GM12891 (cell line): ENCODE measurements at places on chromosomes 12 and 14.
A peak's percentile ranks its signal among the peaks of the same experiment; 100 is the strongest.

DNA sequence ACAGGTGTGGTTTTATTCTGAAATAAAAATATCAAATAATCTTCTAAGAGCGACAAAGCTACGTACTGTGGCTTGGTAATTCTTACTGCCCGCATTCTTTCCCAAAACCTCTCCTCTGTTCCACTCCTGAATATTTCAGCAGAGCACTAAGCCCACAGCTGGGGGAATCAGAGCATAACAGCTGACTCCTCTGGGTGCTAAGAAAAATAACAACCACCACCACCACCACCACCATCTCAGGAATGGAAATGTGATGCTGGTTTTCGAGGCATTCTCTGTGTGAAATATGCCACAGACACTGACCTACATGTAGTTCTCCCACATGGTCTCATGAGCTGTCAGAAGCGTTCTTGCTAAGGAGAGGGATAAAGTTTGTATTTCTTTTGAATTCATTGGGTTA, 183.7 kb downstream of the BMP4 start:
- DNase-seq, result no peak

- DNase-seq, result no peak
Measured at GRCh38 chr12:110669193-110669502, 19.8 kb downstream of the HVCN1 start.

DNA sequence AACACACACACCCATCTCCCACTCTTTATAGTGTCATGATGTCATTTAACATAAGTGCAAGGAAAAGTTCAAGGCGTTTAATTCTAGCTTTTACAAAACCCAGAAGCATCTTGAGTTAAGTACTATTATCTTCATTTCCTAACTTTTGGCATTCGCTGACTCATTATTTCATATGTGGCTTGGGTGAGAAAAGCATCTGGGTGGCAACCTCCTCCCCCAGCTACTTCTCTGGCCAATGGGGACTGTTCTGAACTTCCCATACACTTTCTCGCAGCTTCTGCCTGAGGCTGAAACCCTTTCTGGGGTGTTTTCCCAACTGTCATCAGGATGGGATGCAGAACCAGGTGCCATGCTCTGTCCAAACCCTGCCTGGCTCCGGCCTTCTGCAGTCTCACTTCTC, 2.8 kb upstream of the MARK3 start:
- DNase-seq, result no peak

DNA sequence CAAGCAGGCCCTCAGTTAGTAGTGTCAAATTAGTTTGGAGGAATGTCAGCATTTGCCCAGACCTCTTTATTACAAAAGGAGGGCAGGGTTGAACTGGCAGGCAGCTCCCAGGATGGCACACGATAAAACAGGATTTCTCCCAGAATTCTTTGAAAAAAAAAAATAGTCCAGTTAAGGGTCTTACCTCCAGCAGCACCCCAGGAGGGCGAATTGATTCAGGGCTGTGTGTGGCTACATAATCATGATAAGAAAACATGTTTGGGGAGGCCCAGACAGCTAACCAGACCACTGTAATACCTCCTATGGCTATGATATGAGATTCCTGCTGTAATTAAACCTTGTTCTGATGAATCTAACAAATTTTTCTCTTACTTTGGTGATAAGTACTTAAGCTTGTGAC, 38.8 kb upstream of the NT5DC3 start:
- DNase-seq, result no peak

- no peak for DNase-seq
Measured at GRCh38 chr12:118356809-118357256, 15.9 kb downstream of the TAOK3 start.

DNA sequence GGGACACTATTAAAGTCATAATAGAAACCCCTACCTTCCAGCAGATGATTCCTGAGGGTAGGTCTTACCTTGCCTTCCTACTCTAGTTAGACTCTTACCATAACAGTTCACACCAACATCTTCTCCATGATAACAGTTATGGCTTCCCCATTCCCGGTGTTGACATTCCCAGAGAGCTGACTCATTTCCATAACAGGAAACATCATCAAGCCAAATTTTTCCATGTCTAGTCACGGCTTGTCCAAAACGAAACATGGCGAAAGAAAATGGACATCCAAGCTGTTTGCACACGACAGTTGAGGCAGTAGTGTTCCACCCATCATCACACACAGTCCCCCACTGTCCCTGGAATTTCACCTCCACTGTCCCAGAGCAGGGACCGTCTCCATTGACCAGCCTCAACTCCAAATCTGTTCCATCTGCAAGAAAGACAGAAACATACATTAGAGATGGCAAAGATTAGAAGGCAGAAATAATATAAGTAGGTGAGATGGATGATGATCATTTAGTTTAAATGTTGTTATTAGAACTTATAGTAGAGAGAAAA, 10.6 kb downstream of the CD163L1 start:
- DNase-seq, result no peak

DNA sequence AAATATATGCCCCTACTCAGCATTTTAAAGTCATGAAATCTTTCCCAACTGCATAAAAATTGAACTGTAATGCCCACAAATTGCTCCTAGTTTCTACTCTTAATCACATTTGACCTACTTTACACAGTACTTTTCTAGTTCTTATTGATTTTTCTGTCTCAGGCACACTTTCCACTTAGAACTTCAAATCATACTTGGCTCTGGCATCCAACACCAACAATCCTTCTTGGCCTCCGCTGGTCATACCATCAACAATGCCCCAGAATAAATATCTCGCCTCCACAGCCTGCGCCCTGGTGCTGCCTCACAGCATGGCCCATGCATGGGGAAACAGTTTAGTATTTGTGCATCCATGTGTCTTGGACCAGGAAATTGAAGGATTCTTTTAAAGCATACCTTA, 107.5 kb upstream of the SYT10 start:
- no peak for DNase-seq

GRCh38 chr12:100302081-100302480, 35.1 kb downstream of the SCYL2 start:
- no peak for DNase-seq

DNA sequence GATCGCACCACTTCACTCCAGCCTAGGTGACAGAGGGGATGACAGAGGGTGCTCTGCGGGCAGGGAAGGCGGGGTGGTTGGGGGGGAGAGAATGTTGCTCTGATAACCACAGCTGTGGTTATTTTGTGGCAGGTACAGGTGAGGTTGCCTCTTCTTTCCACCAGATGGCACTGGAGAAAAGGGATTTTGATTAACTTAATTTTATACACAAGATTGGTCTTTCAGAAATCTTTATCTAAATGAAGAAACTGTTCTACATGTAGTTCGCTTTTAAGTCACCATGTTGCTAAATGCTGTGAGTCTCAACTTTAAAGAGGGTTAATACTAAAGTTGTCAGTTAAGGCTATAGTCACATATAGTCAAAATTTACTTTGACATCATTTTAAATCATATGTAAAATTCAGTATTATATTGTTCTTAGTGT, 25.7 kb downstream of the FGF23 start:
- DNase-seq, result no peak

GRCh38 chr12:63916561-63917476, 72.3 kb downstream of the SRGAP1 start:
- DNase-seq, result no peak

GRCh38 chr14:54803926-54804537, 98.6 kb downstream of the GCH1 start:
- no peak for DNase-seq

DNA sequence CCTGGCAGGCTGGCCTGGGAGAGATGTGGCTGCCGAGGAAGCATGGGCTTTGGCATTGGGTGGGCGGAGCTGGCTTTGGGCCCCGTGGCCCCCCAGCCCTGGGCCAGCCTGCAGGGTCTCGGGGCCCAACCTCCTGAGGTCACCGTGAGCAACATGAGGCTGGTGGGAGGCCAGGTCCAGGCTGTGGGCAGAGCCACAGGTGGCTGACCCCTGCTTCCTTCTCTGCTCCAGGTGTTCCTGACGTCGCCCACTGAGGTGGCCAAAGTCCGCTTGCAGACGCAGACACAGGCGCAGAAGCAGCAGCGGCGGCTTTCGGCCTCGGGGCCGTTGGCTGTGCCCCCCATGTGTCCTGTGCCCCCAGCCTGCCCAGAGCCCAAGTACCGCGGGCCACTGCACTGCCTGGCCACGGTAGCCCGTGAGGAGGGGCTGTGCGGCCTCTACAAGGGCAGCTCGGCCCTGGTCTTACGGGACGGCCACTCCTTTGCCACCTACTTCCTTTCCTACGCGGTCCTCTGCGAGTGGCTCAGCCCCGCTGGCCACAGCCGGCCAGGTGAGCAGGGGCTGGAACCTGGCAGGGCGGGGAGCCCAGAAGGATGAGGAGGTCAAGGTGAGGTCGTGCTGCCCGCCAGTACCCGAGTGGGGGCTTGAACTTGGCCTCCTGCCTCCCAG, 5.5 kb downstream of the SLC25A47 start:
- no peak for DNase-seq

GRCh38 chr12:1815814-1816729, 4.3 kb upstream of the LRTM2 start:
- DNase-seq, result no peak

GRCh38 chr12:87323369-87323768, 705.8 kb downstream of the C12orf50 start:
- no peak for DNase-seq

GRCh38 chr14:99136047-99136400, 136.0 kb downstream of the BCL11B start:
- no peak for DNase-seq

GRCh38 chr14:56659964-56660551, 80.5 kb downstream of the TMEM260 start:
- DNase-seq, result peak; percentile 34

DNA sequence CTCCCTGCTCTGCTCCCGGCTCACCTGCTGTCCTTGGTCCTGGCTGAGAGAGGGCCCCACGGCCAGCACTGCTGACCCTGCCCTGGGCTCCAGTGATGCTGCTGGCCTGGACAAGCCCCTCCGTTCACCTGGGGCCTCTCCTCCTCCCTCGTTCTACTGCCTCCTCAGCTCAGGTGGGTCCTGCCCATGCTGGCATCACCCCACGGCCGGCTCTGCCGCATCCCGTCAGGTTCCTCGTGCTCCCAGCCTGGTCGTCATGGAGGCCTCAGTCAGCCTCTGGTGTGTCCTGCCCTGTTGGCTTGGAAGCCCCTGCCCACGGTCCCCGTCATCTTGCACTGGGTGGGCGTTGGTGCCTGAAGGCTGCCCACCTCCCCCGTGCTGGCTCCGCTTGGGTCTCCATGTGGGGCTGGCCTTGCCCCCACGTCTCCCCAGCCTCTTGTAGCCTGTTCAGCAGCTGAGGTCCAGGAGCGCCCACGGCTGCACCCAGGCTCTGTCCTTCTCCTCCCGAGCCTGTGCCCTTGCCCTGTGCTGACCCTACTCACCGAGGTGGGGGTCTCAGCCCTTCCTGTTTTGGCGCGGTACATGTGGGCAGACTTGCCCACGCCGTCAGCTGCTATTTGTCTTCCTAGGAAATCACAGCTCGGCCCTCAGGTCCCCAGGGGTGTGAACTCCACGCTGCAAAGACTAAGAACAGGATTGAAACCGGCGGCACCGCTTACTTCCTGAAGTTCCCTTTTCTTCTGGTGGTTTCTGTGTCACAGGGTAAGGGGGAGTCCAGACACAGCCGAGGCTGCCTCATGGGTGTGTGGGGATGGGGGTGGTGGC, 121.6 kb downstream of the TMEM121 start:
- DNase-seq, result no peak

GRCh38 chr12:80241576-80242273, 142.4 kb downstream of the OTOGL start:
- no peak for DNase-seq

DNA sequence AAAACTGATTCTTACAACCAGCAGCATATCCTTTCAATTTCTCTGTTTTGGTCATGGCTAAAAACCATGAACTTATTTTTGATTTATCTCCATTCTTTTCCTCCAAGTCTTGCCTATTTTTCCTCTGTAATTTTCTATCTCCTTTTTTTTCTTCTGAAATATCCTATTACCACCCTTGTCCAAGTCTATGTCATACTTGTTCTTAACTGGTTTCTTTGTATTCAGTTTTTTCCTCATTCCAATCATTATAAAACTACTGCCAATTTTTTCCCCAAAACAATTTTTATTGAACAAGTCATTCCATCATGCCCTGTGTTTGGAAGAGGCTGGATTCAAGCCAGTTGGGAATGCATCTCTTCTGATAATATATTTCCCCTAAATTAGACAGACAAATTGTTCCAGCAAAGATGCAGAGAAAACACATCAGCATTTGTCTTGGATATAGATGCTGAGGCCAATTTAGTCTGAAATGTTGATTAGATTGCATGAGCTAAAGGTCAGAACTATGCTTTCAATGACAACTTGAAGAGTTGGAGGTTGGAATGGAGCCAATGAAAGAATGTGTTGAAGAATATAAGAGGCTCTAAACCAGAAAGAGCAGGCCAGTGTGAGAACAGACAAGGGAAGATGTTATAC, 30.7 kb downstream of the OTOGL start:
- no peak for DNase-seq

DNA sequence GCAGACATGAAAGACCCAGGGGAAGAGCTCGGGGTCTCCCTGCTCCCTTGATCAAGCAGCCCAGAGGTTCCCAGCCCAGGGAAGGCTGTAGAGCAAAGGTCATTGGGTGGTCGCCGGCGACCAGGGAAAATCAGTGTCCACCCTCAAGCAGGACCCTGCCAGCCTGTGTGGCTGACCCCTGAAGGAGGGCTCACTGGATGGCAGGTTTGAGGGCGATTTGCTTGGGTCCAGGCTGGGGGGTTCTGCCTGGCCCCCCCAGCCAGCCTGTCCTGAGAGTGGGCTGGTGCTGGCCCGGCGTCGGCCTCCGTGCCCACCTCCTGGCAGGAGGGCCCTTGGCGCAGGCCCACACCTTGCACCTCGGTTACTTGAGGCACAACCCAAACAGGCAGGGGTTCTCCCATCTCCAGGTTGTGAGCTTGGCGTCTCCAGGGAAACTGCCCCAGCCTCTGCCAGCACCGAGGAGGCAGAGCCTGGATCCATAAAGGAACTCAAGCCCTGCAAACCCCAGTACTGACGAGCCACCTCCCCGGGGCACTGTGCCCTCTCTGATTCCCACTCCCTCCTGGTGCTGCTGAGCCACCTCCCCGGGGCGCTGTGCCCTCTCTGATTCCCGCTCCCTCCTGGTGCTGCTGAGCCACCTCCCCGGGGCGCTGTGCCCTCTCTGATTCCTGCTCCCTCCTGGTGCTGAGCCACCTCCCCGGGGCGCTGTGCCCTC, 329.0 kb upstream of the SFSWAP start:
- DNase-seq, result no peak

GRCh38 chr12:58570411-58570810, 349.9 kb downstream of the LRIG3 start:
- DNase-seq, result no peak

DNA sequence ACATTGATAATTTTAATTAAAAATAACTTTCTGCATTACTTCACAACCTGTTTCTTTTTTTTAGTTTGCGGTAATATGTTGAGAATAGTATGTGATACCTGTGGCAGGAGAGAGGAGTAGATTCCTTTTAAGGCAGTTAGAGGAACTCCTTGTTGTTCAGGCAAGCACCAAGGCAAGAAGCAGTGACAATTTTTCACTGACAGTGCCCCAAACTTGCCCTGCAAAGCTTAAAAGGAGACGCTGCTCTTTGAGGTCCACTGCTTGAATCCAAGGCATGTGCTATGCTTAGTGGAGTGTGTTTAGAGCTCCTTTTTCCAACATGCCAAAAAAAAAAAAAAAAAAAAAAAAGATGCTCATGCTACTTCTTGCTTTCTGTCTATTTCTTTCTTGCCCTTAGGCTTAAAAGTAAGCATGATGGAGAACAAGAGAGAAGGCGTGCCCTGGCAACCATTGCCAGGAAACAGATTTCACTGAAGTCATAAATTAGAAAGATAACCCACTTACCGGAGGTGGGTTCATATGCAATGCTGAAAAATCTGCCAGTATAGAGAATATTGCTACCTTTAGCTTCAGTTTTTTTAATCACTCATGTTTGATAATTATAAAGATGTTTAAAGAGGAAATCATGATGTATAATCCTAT, 58.3 kb upstream of the DYRK2 start:
- DNase-seq, result no peak

- no peak for DNase-seq
Measured at GRCh38 chr12:774051-774614, 21.8 kb downstream of the WNK1 start.
